Cardiac muscle cell (in vitro differentiated cells and primary cell): ENCODE measurements at places on chromosomes 7 and 10. TPM values are rescaled to one million over a fixed set of nuclear protein-coding genes. Genes with fewer than 3 reads are reported as not detected.

DNA sequence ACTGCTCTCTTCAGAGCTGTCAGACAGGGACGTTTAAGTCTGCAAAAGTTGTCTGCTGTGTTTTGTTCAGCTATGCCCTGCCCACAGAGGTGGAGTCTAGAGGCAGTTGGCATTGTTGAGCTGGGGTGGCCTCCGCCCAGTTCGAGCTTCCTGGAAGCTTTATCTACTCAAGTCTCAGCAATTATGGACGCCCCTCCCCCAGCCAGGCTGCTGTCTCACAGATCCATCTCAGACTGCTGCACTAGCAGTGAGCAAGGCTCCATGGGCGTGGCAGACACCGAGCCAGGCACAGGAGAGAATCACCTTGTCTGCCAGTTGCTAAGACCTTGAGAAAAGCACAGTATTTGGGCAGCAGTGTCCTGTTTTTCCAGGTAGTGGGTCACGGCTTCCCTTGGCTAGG, 98.1 kb downstream of the SDHAF3 start:
- no peak overlapping the region for H3K27ac ChIP-seq
- H3K27me3 ChIP-seq: no peaks in the 10 kb centered on the region
- no peak for DNase-seq
- no peaks in the 10 kb centered on the region for H3K4me1 ChIP-seq

DNA sequence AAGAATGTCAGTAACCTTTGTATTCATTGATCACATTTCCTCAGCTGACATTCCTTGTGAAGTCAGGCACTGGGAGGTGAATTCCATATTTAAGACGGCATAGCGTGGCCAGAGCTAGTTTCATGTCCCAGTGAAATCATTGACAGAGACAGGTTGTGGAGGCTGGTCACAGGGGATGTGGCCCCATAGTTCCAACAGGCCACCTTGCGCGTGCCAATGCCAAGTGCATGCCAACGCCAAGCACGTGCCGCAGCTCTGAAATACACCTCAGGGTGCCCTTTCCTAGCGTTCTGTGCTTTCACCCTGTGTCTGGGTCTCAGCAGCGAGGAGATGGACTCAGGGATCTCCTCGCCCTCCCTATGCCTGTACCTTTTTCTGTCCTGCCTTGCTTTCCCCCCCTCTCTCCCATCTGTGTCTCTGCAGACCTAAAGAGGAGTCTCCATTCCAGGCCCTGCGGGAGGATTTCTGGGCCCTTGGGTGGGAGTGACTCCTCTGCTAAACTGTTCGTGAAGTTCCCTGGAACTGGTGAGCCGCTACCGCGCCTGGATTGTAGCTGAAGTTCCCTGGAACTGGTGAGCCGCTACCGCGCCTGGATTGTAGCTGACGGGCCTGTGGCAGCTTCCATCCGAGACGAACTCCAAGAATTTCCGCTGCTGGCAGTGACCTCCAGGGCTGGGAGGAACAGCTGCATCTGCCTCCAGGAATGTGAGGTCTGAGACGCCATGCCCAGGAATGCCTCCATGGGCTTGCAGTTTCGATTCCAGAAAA, 19.7 kb downstream of the AQP1 start:
- no peak overlapping the region for H3K4me3 ChIP-seq
- DNase-seq: no peak
- H3K27me3 ChIP-seq: no peaks in the 10 kb centered on the region
- H3K36me3 ChIP-seq: no peaks in the 10 kb centered on the region

GRCh38 chr7:24356718-24357386, 72.9 kb downstream of the NPY start:
- no peaks in the 10 kb centered on the region for H3K36me3 ChIP-seq
- no peak for DNase-seq
- no peaks in the 10 kb centered on the region for H3K4me1 ChIP-seq
- H3K27ac ChIP-seq: no peak overlapping the region

- no peak overlapping the region for H3K27ac ChIP-seq
- no peak overlapping the region for H3K4me3 ChIP-seq
- no peaks in the 10 kb centered on the region for H3K36me3 ChIP-seq
- no peaks in the 10 kb centered on the region for H3K27me3 ChIP-seq
- DNase-seq: no peak
Measured at GRCh38 chr7:131268906-131269305, 58.8 kb upstream of the MKLN1 start.

- DNase-seq: no peak
- no peaks in the 10 kb centered on the region for H3K27me3 ChIP-seq
- H3K27ac ChIP-seq: peak overlapping the region; percentile 65
- peaks cover 5% of the 10 kb centered on the region for H3K4me1 ChIP-seq
- H3K4me3 ChIP-seq: no peak overlapping the region
Measured at GRCh38 chr7:102097601-102098161, 189.0 kb upstream of the SH2B2 start.

DNA sequence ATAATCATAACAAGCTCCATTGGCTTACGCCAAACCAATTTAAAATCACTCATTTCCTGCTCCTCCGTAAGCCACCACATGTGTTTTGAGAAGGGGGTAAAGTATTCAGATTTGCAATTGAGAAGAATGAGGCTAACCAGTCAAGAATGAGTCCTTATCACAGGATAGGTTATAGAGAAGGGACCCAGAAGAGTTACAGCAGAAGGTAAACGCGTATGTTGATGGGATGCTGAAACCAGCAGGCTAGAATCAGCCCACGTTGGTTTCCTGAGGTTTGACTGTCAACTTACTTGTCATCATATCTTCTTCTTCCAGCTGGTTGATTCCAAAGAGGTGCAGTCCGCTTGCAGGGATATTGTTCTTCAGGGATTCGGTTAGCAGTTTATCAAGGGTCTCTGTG, 64.1 kb upstream of the TM9SF3 start:
- no peak overlapping the region for H3K4me3 ChIP-seq
- no peaks in the 10 kb centered on the region for H3K4me1 ChIP-seq
- H3K36me3 ChIP-seq: no peaks in the 10 kb centered on the region
- no peak for DNase-seq

- peak overlapping the region; percentile 58 for H3K4me3 ChIP-seq
- no peaks in the 10 kb centered on the region for H3K36me3 ChIP-seq
- no peaks in the 10 kb centered on the region for H3K4me1 ChIP-seq
- no peaks in the 10 kb centered on the region for H3K27me3 ChIP-seq
- H3K27ac ChIP-seq: no peak overlapping the region
- DNase-seq: peak; percentile 69
Measured at GRCh38 chr7:47253650-47254080, 328.2 kb downstream of the TNS3 start.

- H3K36me3 ChIP-seq: no peaks in the 10 kb centered on the region
- no peak overlapping the region for H3K4me3 ChIP-seq
- H3K27ac ChIP-seq: no peak overlapping the region
Measured at GRCh38 chr10:43683451-43684291, 35.0 kb upstream of the ZNF32 start.

- no peak overlapping the region for H3K4me3 ChIP-seq
- H3K27ac ChIP-seq: no peak overlapping the region
- no peaks in the 10 kb centered on the region for H3K36me3 ChIP-seq
- H3K27me3 ChIP-seq: no peaks in the 10 kb centered on the region
- DNase-seq: no peak
- H3K4me1 ChIP-seq: no peaks in the 10 kb centered on the region
Measured at GRCh38 chr10:48548531-48549135, 56.2 kb downstream of the ARHGAP22 start.

DNA sequence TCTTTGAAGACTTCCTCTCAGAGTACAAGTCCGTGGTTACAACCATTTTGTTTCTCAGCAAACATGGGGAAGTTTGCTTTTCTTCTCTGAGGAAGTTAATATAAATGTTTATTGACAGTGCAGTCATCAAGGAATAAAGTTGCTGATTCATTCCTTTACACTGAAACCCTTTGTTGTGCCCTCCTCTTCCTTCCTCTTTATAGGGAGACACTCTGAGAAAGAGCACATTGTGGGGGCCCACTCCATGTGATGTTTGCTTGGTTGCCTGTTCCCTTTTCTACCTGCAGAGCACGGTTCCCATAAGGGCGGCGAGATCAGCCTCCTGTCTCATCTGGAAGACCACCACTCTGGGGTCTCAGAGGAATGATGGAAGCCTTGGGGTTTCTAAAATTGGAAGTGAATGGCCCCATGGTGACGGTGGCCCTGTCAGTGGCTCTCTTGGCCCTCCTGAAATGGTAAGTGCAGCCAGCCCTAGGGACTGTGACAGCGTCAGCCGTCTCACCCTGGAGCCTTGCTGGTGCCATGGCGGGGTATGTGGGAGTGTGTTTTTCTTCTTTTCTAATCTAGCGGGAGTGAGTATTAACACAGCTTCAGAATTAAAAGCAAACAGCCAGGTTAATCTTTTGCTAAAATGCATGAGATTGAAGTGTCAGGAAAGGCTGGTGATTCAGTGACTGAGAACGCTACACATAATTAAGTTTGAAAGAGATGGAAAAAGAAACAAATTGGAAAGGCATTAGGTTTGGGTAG, at the start of gene TBXAS1:
Gene TBXAS1, plus strand, starts transcription at position 240 of the 750 bp plus-strand sequence. Its CDS starts 127 bp downstream, at position 367.
- no peaks in the 10 kb centered on the region for H3K27me3 ChIP-seq
- no peak for DNase-seq
- H3K4me3 ChIP-seq: no peak within 1 kb of the TSS
- peak within 1 kb of the TSS; percentile 23 for H3K27ac ChIP-seq
- no peaks in the 10 kb centered on the region for H3K36me3 ChIP-seq
- peaks cover 4% of the 10 kb centered on the region for H3K4me1 ChIP-seq

DNA sequence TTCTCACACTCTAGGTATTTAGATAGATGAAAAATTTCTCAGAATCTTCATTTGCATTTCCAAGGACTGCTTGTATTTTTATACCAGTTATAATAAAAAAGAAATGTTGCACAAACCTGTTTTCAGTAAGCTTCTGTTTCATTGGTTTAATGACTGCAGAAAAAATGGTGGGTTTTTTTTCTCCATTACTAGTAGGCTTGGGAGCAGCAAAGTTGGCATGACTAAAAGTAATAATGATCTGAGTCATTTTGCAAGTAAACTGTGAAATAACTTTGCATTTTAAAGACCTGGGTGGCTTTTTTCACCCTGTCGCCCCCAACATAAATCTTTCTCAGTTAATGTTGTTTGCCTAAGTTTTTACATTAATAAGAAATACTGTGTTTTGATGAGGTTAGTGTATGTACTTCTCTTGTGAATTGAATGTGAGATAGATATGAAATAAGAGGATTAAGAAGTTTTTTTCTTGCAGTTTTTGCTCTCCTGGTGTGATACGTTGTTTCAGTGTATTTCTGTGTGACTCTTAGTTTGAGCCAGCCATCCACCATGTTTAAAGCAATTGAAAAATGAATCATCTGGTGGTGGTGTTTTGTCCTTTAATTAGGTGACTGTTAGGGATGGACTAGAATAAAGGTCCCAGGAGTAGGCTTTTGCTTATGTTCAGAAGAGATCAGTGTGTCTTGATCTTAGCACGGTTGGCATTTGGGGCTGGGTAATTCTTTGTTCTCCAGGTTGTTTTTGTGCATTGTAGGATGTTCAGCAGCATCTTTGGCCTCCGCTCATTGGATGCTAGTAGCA, 1.8 kb downstream of the GNAI1 start:
- no peak for DNase-seq
- no peak overlapping the region for H3K27ac ChIP-seq
- no peaks in the 10 kb centered on the region for H3K4me1 ChIP-seq
- peak overlapping the region; percentile 89 for H3K4me3 ChIP-seq
- H3K27me3 ChIP-seq: no peaks in the 10 kb centered on the region
- no peaks in the 10 kb centered on the region for H3K36me3 ChIP-seq

DNA sequence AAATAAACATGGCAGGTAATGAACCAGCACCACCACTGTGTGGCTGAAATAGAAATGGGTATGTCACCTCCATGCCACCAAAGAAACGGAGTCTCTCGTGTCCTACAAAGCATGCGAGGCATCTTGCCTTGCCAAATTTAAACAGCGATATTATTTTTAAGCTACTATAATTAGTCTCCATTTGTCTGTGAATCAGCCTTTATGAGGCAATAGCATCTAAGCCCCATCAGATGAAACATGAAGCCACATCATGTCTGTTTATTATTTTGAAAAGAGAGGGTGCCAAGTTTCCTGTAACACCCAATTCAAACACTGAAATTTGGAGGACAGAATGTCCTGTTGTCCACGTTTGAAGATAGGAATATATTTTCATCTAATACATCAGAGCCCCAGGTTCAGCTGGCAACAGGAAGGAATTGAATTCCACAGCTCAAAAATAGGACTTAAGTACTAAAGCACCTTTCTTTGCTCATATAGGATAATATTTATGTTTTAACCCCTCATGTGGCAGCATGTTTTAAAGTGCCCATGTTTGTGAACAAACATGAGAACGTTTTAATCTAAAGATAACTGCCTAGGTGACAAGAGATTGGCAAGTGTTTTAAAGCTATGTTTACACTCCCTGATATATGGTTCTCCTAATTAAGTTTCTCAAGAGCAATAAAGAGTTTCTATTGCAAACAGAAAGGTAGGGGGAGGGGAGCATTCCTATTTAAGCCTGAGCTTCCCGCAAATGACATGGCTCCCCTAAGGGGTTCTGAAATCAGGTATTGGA, 86.8 kb downstream of the SORBS1 start:
- H3K27me3 ChIP-seq: no peaks in the 10 kb centered on the region
- H3K4me3 ChIP-seq: no peak overlapping the region
- H3K4me1 ChIP-seq: peaks cover 58% of the 10 kb centered on the region
- H3K27ac ChIP-seq: peak overlapping the region; percentile 72
- peak; percentile 65 for DNase-seq

DNA sequence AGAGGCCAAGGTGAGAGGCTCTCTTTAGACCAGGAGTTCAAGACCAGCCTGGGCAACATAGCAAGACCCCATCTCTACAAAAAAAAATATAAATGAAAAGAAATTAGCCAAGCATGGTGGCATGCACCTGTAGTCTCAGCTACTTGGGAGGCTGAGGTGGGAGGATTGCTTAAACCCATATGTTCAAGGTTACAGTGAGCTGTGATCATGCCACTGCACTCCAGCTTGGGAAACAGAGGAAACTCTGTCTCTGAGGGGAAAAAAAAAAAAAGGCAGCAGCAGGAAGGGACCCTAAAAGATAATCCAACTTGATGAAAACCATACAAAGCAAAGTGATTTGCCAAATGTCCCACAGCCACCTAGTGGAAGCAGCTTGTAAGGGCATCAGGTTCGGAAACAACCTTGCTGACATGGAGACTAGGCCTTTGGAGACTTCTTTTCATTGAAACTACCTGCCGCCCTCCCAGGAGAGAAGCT, 15.6 kb upstream of the PBLD start:
- peaks cover 38% of the 10 kb centered on the region for H3K36me3 ChIP-seq
- H3K4me3 ChIP-seq: no peak overlapping the region
- H3K27me3 ChIP-seq: no peaks in the 10 kb centered on the region
- H3K27ac ChIP-seq: peak overlapping the region; percentile 34
- DNase-seq: peak; percentile 57

SEMA3C gene
- 36.2 and 53.5 TPM in 2 replicates for total RNA-seq

SEMA3A gene
- total RNA-seq: 35.9 and 37.3 TPM in 2 replicates

CALHM1 gene
- total RNA-seq: 0.11 TPM in 1 of 2 replicates, not detected in the other

MALRD1 gene
- 0.14 and 0.57 TPM in 2 replicates for total RNA-seq

NEUROD6 gene
- not detected in 2 replicates for total RNA-seq

HOXA10 gene
- not detected in 2 replicates for total RNA-seq
